ENCODE measurements at places on chromosomes 12 and 14. TPM values are rescaled to one million over a fixed set of nuclear protein-coding genes. Genes with fewer than 3 reads are reported as not detected.
A peak's percentile ranks its signal among the peaks of the same experiment; 100 is the strongest.

Gene RND1
- total RNA-seq, result 0.87 TPM

- DNase-seq, result peak; percentile 75
Observed at GRCh38 chr14:92877757-92878431, 45.1 kb upstream of the CHGA start.

DNA sequence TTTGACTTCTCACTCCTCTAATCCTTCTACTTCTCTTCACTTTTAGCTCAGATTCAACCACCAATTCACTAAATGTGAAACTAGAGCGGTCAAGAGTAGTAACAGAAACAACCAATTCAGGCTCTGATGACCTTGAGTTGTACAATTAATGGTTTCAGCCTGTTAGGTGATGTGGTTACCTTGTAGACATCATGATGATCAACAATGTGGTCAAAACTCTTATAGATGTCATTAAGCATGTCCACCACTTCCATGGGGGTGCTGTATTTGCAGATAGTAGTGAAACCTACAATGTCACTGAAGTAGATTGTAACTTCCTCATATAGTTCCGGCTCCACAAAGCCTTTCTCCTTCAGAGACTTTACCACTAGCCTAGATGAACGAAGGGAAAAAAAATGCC is 54.1 kb upstream of the PLBD1 start:
- no peak for DNase-seq

- DNase-seq, result no peak
Observed at GRCh38 chr12:45244561-45245343, 28.9 kb downstream of the ANO6 start.

Gene FAM186B
- 0.78 TPM for total RNA-seq

Gene SRGAP1
- 7.3 TPM for total RNA-seq

GRCh38 chr12:81095501-81096232 is 17.8 kb downstream of the ACSS3 start:
- no peak for DNase-seq

GRCh38 chr12:122839907-122840554 is 4.8 kb downstream of the HIP1R start:
- DNase-seq, result no peak

DNA sequence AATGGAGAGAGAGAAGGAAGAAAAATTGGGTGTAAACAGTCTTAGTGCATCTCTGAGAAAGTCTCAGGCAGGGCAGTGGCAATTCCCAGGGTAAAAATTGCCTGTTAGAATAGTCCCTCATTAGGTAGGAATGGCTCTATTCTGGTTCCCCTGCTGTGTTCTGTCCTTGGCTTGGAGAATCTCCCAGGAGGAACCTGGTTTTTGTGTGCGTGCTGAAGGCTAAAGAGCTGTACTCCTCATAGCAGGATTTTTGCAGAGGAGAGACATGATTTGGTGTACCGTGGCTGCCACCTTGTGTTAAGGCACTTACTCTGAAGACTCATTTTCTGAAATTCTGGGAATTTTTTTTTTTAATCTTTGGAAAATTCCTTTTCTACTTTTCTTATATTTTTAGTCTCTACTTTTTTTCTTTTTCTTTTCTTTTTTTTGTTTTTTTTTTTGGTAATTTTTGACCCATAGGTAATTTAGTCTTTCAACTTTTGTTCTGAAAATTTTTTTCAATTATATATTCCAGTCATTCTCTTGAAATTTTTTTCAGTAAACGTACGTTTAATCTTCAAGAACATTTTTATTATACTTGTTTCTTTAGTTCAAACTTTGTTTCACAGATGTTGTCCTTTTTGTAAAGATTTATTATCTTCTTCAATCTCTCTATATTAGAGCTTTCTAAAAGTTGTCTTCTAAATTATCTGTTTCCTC is 63.8 kb downstream of the FBXO33 start:
- DNase-seq, result peak; percentile 50

Gene RGS6
- total RNA-seq, result 25.2 TPM

DNA sequence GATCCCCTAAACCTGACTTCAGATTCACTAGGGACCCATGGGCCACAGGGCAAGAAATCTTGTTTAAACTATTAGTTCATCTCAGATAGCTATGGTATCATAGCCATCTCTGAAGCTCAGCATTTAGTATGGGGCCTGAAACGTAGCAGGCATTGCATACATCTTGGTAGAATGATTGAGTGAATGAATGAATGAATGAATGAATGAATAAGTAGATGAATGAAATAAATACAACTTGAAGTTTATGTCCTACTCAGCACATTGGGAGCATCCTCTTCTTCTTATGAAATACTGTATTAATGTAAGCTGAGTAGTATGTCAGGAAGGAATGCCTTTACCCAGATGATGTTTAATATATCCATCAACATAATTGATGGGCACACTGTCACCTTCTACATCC is 175.4 kb upstream of the EEA1 start:
- no peak for DNase-seq

GRCh38 chr12:113474635-113475436 is 3.2 kb upstream of the LHX5 start:
- no peak for DNase-seq
